ENCODE measurements at places on chromosomes 7 and 10. TPM values are rescaled to one million over a fixed set of nuclear protein-coding genes. Genes with fewer than 3 reads are reported as not detected.

GRCh38 chr7:130386876-130387275, 6.6 kb downstream of the CPA1 start:
- DNase-seq = no peak

- DNase-seq = no peak
These were observed 50.3 kb downstream of the PIK3CG start for GRCh38 chr7:106915407-106915806.

DNA sequence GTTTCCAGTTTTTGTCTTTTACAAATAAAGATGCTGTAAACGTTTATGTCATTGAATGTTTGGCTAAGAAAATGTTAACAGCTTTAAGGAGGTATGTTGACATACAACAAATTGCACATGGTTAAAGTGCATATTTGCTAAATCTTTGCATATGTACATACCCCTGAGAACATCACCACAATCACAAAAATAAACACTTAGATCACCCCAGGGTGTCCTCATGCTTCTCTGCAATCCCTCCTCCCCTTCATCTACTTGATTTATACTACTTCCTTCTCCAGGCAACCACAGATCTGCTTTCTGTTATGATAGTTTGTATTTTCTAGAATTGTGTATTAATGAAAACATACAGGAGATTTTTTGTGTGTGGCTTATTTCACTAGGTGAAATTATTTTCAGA, 209.5 kb downstream of the GLRX3 start:
- no peak for DNase-seq

GRCh38 chr7:135801045-135801693, 52.6 kb upstream of the FAM180A start:
- peak; percentile 81 for DNase-seq

DNA sequence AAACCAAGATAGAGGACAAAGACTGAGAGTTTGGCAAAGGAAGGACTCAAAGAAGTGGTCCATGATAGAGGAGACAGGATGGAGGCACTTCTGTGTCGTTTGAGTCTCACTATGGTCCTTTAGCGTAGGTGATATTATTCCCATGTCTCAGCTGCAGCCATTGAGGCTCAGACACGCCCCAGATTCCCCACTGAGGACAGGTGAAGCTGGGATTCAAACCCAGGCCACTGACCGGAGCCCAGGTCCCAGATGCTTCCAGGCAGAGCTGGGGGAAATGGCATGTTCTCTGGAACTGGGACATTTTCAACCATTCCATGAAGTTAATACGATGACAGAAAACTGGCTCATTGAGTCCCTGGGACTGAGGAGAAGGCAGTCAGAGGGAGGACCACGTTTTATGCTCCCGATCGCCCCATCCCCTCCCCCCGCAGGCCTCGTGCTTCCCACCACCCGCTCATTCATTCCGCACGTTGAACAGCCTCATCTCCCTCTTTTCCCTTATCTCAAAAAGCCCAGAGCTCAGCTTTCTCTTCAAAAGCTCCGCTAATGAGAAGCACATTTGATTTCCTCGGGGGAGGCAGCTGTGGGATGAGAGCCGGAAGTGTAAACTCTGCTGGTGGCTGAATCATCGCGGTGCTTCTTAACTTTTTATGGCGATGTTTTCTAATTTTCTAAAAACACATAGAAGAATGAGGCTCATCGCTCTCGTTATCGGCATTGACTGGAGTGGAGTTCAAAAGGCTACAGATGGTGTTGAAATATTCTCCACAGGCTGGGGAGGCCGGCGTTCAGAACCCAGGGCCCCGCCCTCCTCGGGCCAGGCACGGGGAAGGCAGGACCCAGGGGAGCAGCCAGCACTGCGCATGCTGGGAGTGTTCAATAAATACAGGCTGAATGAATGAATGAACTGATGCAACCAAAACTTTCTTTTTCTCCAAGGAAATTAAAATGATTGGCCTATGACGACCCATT, 64.0 kb downstream of the OAT start:
- no peak for DNase-seq

TRAPPC14 gene
- total RNA-seq = 49.9 TPM

CTAGE8 gene
- total RNA-seq = not detected

CYP3A5 gene
- total RNA-seq = not detected
